ENCODE measurements at places on chromosomes 2 and 18.

- DNase-seq, result no peak
Measured at GRCh38 chr18:62389761-62390481, 64.8 kb downstream of the TNFRSF11A start.

- no peak for DNase-seq
Measured at GRCh38 chr2:146997945-146998344, 846.9 kb upstream of the ACVR2A start.

DNA sequence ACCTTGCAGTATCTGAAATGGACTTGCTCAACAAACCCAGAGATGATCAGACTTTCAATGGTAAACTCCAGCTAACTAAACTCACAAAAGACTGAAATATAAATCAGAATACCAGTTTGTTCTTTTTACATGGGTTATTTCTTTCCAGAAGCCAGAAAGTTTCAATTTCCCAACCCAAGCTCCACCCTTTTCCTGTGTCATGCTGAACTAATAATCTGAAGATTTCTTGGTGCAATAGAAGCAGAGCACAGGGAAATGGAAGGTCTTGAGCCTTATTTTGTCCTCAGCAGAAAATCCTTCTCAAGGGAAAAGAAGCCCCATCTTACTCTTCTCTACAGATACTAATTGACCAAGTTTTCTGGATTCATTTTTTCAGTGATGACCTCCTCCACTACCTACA, 93.3 kb upstream of the PAPOLG start:
- DNase-seq, result no peak

GRCh38 chr2:98155291-98155690, 68.3 kb downstream of the VWA3B start:
- DNase-seq, result no peak

Measured in NCI-H524 treated with DMSO at 0.1 percent for 48 hours (cell line).